NCI-H1436 treated with DMSO at 0.1 percent for 48 hours (cell line): ENCODE measurements at places on chromosomes 4 and X.
A peak's percentile ranks its signal among the peaks of the same experiment; 100 is the strongest.

DNA sequence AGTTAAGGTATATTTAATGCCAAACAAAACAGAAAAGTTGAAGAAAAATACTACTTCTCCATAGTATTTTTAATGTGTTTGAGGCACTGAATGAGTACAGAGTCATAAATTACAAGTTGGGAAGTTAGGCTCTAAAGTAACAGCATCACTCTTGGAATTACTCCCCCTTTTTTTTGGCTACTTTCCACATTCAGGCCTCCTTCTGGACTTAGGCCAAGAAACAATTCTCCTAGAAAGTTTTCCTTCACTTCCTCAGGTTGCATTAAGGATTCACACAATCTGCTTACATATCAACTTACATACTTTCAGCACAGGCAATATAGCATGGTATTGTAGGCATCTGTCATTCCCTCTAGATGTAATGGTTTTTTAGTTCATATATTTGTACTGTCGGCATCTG, 52.1 kb downstream of the TMEM165 start:
- no peak for DNase-seq

- no peak for DNase-seq
Observed at GRCh38 chrX:131595120-131595519, 51.2 kb downstream of the OR13H1 start.

- no peak for DNase-seq
Observed at GRCh38 chrX:40719731-40720130, 15.6 kb downstream of the MED14 start.

- DNase-seq = no peak
Observed at GRCh38 chr4:114780205-114780604, 181.6 kb downstream of the UGT8 start.

- no peak for DNase-seq
Observed at GRCh38 chrX:71541210-71542022, 8.5 kb downstream of the OGT start.

DNA sequence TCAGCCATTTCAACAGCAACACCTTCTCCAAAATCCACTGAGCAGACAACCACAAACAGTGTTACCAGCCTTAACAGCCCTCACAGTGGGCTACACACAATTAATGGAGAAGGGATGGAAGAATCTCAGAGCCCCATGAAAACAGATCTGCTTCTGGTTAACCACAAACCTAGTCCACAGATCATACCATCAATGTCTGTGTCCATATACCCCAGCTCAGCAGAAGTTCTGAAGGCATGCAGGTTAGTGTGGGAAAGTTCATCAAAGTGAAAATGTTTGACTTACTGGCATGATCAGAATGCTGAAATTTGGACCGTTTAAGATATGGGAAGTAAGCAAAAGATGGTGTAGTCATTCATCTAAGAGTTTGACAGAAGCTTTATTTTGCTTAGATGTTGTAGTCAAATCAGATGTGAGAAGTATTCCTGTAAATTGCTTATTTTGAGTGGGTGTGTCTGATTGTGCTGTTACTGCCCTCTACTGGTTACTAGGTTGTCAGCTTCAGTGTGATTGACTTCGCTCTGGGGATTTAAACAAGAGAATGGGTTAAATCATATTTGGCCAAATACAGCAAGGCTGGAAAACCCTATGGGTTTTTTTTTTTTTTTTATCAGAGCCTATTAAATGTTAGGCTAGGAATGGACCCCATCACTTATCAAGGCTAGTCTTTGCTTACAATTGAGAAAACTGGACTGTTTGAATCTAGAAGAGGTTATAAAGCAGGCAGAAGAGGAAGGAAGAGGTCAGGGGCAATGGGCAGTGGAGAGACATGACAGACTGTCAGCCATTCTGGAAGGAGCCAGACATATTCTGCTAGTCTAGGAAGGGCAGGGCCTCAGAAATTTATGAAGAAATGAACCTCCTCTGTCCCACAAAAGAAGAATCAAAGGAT, 130.3 kb downstream of the DIPK2B start:
- no peak for DNase-seq

GRCh38 chr4:123452616-123453015, 56.0 kb downstream of the SPRY1 start:
- DNase-seq = no peak

DNA sequence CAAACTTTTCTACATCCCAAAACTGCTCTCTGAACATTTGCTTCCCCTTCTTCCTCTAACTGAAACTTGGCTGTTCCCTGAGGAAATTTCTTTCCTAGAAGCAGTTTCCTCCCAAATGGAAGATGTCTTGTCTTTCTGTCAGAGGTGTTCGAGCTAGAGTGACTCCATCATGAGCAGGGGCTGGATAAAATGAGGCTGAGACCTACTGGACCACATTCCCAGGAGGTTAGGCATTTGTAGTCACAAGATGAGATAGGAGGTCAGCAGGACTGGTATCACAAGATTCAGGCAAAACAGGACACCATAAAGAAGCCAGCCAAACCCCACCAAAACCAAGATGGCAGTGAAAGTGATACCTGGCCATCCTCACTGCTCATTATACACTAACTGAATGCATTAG, 35.8 kb upstream of the PGRMC2 start:
- no peak for DNase-seq

- DNase-seq = no peak
Observed at GRCh38 chr4:121253961-121254360, 89.8 kb upstream of the TNIP3 start.

DNA sequence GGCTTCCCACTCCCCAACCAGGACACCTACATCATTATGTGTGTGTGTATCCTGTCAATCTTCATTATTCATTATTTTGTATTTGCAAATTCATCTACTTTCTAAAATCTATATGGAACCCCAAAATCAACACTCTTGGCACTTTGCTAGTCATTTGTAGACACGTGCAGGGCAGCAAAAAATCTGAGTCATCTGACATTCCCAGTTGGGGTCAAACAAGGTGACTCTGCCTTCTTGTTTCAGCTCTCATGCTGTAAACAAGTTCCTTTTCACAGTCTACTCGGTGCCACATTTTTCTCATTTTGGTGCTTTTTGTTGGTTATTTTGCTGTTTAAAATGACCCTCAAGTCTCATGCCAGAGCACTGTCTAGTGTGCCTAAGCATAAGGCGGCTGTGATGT, 5.9 kb downstream of the MRFAP1L1 start:
- no peak for DNase-seq

DNA sequence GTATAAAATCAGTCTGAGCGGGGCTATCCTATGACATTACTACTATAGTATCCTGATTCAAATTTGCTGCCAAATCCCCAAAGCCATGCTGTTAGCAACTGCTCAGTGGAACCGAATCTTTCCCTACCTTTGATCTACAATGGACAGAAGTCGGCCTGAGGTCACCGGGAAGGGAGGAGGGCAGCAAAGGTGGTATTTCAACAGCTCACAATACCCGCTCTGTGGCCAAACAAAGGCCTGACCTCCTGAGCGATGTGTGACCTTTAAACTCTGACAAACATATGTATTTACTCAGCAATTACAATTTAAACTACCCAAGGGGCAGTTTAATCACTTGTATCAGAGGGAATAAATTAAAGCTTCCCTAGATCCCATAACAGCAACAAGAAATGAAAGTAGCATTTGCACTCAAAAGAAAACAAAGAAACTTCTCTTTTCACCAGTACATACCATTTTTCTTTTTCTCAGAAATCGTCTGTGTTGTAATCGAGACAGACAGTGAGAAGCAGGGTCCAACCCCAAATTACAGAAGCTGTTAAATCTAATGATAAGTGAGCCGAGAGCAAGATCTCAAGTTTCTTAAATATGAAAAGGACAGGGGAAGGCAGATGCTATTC, 11.6 kb upstream of the TMEM128 start:
- DNase-seq = no peak

- no peak for DNase-seq
Observed at GRCh38 chrX:24125028-24125612, 24.4 kb upstream of the ZFX start.

DNA sequence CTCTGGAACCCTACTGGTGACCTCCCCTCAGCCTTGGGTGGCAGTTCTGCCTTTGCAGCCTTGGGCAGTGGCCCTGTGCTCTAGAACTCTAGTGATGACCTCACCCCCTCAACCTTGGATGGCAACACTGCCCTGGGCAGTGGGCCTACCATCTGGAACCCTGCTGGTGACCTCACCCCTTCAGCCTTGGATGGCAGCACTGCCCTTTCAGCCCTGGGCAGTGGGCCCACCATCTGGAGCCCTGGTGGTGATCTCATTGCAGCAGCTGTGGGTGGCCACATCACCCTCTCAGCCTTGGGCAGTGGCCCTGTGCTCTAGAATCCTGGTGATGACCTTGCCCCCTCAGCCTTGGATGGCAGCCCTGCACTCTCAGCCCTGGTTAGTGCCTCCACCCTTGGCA, 129.3 kb downstream of the RBMX2 start:
- DNase-seq = no peak

- DNase-seq = no peak
Observed at GRCh38 chr4:6324999-6325787, 55.5 kb downstream of the WFS1 start.

DNA sequence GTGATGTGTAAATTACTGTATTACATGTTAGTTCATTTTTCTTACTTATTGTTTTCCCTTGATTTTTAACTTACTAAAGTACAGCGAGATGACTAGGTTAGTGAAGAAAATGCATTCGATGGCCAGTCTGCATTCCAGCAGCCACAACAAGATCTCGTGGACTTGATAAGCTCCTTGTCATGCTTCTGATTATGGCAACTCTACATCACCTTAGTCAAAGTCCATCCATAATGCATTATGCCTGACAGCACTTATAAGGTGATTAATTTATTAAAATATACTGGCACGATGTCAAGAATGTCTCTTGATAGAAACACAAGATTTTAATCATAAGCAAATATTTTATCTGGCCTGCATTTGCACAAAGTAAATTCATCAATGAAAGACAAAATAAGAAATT, 109.9 kb upstream of the NAP1L5 start:
- no peak for DNase-seq

GRCh38 chrX:97895751-97896150, 1012.0 kb downstream of the RPA4 start:
- DNase-seq = no peak

DNA sequence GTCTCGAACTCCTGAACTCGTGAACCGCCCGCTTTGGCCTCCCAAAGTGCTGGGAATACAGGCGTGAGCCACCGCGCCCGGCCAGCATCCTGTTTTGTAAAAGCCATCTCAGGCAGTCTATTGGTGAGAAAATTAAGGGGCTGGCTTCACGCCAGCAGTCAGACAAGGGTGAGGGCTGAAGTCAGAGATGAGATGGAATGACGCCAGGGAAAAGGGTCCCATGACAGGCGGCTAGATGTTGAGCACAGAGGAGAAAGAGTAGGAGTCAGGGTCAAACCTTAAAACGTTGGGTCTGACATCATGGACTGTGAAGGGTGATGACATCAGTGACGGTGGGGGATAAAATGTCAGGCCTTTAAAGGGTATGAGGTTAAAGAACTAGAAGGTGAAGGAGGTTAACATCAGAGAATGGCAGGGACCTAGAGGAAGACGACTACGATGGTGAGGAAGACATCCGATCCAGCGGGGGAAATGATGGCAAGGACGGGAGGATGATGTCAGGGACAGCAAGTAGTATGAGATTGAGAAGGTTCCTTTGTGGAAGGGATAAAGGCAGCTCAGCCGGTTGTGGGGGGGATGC, 504 bp upstream of the RBM3 start:
- DNase-seq = peak; percentile 48

- DNase-seq = no peak
Observed at GRCh38 chrX:120304256-120304655, 7.0 kb downstream of the TMEM255A start.

GRCh38 chrX:54964766-54965497, 29.1 kb downstream of the PFKFB1 start:
- DNase-seq = no peak

- no peak for DNase-seq
Observed at GRCh38 chr4:113823291-113823659, 61.7 kb upstream of the CAMK2D start.

GRCh38 chr4:160969925-160970324, 1193.9 kb downstream of the FSTL5 start:
- no peak for DNase-seq

DNA sequence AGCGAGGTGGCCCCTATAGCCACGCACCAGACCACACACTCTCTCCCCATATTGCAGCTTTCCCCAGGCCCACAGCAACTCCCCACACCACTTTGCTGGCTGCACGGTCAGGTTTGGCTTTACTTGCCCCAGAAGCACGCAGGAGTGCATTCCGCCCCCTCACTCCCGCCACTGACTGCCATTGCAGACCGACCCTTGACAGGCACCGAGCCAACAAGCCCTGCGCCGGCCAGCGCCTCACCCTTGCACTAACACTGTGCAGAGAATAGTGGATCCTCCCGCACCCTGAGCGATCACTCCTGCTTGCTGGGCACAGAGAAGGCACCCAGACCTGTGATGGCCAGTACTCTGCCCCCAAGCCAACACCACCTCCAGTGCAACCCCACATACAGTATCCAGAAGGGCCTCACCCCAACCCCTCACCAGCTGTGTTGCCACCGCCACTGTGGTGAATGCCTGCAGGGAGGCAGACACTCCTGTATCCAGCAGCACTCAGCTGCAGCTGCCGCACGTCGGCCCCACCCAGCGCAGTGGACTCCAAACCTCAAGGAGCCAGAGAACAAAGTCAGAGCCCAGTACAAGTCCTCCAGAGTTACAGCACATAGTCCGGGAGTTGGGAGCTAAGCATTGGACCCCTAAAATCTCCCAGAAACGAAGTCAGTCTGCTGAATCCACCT, 28.6 kb upstream of the DIAPH2 start:
- no peak for DNase-seq

DNA sequence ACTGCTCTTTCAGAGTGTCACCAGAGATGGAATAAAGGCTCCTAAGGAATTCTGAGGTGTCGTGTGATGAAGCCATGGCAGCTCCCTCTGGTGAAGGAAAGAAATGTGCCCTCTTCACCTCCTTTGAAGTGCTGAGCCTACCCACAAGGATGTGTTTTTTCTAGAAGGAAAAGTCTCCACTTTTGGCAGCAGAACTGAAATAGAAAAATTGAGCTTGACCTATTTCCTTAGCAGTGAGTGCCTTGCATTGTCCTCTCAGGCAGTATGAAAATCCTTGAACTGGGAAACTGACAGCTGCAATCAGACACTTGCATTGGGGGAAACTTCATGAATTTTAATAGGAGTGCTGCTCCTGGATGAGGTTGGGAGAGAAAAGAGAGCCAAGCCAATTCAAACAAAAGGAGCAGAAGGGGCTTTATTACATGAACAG, 95.2 kb downstream of the DCLK2 start:
- DNase-seq = no peak
